EH (cell line): ENCODE measurements at places on chromosomes 6 and 20.
A peak's percentile ranks its signal among the peaks of the same experiment; 100 is the strongest.

DNA sequence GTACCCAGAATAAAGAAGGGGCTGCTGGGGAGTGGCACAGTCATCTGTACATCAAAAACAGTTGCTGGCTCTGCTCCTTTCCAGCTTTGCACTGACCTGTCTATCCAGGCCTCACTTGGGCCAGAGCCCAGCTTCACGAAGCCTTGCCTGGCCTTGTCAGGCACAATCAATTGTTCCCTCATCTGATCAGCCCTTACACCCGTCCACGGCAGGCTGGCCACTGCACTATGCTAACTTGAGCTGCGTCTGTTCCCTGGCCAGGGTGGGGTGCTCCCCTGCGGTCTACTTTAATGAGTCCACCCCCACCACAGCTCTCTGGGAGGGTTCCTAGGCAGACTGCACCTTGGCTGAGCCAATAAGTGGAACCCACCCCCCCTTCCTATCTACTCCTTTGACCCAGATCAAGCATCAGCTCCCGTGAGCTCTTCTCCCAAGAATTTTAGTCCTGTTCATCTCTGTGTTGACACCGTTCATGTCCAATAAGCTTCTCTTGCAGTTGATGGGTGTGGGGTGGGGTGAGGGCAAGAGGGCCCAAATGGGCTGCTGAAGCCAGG lies 74.3 kb upstream of the MLN start:
- DNase-seq: no peak

GRCh38 chr20:1894951-1895673 lies at the start of gene SIRPA:
Gene SIRPA, plus strand, starts transcription at chr20:1895407. Its CDS starts 41 bp downstream, at chr20:1895448.
- peak; percentile 79 for DNase-seq

- DNase-seq: no peak
Observed at GRCh38 chr20:57870597-57871236, 160.9 kb upstream of the PMEPA1 start.

GRCh38 chr6:63487103-63487813 lies 85.0 kb upstream of the LOC128125822 start:
- DNase-seq: no peak

DNA sequence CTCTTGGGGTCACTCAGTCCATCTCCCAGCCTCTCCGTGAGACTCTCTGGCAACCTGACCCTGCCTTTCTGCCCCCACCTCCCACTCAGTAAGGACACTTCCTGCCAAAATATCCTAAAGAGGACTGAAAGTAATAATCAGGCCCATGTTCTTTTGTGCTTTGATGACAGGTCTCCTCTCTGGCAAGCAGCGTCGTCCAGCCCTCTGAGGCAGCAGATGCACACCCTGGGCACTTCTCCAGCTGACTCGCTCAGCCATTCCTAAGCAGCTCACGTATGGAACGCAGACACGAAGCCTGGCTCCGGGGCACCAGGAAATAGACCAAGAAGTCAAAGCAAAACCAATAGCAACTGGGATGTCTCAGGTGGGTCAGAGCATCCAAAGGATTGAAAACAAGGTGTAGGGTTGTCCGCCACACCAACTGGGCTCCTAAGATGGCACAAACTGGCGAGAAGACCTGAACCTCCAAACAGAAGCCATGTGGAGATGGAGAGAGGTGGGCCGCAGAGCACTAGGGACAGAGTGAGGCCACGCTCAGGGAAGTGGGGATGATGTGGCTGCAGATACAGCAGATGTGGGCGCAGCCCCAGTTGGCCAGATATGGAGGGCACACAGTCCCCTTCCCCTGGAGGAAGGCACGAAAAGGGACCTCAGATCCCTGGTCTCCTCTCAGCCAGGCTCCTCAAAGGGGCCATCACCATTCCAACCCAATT lies 99.3 kb downstream of the PRND start:
- peak; percentile 85 for DNase-seq

DNA sequence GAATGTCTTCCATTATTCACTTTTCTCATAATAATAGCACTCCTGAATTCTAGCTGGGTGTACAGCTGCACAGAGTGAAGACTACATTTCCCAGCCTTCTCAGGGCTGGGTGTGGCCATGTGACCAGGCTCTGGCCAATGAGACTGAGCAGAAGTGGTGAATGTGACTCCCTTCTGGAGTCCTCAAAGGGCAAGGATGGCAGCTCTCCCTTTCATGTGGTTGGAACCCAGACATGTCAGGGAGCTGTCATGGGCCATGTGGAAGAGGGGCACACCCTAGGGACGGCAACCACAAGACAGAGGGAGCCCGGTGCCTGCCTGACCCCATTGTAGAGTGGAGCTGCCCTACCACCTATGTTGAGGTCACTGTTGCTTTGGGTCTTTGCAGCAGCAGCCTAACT lies 312.8 kb upstream of the SULF2 start:
- peak; percentile 29 for DNase-seq

DNA sequence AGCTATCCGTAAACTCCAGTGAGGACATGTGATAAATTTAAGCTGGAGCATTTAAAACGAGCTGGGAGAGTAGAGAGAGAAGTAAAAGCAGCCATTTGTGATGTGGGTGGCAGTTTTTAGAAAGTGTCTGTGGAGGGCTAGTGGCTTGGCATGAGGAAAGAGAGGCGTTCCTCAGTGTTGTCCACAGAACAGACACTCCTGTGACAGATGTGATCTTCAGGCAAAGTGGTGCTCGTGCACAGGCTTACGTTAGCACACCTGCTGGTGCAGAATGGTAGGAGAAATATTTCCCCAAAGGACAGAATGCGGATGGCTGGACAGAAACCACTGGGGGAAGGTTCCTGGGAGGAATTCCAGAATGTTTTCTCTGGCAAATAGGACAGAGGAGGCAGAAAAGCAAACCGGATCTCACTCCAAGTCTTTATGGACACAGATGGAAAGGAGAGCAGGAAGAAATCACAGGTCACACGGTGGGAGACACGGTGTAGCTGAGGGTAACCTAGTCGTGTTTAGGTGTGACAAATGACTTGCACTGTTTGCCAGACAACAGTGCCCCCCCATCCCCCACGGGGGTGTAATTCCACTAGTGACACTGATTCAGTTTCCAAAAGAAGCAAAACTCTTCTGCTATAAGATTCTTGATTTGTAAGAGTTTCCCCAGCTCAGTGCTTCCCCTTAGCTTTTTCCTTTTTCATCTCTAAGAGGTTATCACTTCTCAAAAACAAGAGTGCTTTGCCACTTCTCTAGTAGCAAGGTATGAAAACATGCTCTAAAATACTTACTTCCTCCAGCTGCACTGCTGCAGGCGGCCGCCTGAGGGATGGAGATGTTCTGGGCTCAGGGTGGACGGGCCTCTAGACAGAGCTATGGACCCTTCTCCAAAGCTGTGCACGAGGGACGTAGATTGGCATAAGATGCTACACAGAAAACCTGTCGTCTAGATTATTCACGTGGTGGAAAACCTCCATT lies 293.2 kb downstream of the QKI start:
- DNase-seq: peak; percentile 18

DNA sequence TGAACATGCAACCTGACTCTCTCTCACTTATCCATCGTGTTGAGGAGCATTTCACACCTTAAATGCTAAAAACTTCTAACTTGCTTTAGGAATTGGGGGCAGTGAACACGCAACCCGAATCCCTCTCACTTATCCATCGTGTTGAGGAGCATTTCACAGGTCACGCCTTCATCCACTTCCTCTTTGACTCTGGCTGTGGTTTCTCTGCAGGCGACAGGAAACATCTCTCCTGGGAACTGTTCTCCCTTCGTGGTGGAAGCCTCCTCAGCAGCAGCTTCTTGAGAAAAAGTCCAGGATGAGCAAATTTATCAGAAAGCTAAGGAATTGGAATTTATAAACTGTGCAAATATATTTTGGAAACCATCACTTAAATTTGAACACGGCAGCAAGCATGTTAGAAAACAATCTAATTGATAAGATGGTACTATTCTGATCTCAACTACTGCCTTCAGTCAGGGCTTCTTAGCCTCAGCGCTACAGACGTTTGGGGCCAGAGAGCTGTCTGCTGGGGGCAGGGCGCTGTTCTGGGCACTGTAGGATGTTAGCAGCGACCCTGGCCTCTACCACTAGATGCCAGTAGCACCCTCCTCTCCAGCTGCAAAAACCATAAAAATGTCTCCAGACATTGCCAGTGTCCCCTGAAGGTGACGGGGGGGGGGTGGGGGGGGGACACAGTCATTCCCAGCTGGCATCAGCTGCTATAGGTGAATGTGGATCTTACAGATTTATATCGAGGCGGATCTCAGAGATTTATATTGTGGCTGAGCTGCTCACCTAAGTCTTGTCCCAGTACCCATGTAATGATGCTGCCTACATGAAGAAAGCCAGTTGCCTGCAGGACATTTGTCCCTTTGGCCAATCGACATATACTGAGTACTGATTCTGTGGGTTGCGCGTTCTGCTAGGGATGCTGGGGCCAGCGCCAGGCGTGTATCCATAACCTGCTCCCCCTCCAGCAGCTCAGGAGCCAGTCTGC lies 26.2 kb downstream of the CTCFL start:
- DNase-seq: peak; percentile 61

DNA sequence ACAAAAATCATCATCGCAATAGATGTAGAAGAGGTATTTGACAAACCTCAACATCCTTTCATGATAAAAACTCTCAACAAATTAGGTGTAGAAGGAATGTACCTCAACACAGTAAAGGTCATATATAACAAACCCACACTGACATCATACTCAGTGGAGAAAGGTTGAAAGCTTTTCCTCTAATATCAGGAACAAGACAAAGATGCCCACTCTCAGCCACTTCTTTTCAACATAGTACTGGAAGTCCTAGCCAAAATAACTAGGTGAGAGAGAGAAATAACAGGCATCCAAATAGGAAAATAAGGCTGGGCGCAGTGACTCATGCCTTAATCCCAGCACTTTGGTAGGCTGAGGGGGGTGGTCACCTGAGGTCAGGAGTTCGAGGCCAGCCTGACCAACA lies 95.8 kb downstream of the ZDHHC14 start:
- DNase-seq: no peak

GRCh38 chr6:125824946-125825771 lies 34.4 kb downstream of the NCOA7 start:
- no peak for DNase-seq

DNA sequence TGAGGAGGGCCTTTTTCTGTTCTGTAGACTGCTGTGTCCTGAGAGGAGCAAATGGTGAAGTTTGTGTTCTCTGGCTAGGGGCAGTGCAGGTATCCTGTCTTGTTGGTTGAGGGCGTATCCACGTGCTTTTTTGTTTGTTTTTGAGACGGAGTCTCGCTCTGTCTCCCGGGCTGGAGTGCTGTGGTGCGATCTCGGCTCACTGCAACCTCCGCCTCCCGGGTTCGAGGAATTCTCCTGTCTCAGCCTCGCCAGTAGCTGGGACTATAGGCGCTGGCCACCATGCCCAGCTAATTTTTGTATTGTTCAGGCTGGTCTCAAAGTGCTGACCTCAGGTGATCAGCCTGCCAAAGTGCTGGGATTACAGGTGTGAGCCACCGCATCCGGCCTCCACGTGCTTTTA lies 10.8 kb upstream of the PXDC1 start:
- no peak for DNase-seq

- no peak for DNase-seq
Observed at GRCh38 chr6:53869964-53870363, 75.2 kb downstream of the LRRC1 start.
